Activated B cell treated with CpG ODN at 0.5 μM for 24 hours (primary cell): ENCODE measurements at places on chromosomes 13 and 19. TPM values are rescaled to one million over a fixed set of nuclear protein-coding genes. Genes with fewer than 3 reads are reported as not detected.

GRCh38 chr19:6223461-6224307, 56.1 kb downstream of the MLLT1 start:
- DNase-seq: no peak
- no peaks in the 10 kb centered on the region for H3K27me3 ChIP-seq
- no peaks in the 10 kb centered on the region for H3K4me1 ChIP-seq
- no peak overlapping the region for H3K27ac ChIP-seq
- H3K4me3 ChIP-seq: no peak overlapping the region

DNA sequence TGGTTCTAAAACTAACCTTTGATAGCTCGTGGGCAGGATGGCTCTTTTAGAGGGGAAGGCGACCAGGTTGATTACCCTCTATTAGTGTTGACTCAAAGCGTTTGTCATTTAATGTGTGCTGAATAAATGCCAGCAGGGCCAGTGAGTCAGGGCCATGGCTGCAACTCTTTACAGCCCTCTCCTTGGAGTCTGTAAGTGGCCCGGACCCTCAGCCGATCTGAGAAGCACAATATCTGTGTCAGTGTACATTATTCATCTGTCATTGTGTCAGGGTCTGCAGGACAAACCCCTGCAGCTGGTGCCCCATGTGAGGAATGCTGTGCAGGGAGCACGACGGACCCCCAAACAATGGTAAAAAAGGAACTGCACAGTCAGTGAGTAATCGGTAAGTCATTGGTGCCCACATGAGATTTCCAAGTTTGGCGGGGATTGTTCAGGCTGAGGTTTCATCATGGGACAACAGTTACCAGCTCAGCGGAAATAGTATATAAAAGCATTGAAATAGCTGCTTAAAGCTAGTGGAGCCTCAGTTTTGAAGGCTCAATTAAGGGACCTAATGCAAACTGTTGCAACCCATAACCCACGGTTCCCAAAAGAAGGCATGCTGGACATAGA, 139.1 kb downstream of the ZNF675 start:
- no peak for DNase-seq
- H3K4me1 ChIP-seq: no peaks in the 10 kb centered on the region
- H3K4me3 ChIP-seq: no peak overlapping the region

DNA sequence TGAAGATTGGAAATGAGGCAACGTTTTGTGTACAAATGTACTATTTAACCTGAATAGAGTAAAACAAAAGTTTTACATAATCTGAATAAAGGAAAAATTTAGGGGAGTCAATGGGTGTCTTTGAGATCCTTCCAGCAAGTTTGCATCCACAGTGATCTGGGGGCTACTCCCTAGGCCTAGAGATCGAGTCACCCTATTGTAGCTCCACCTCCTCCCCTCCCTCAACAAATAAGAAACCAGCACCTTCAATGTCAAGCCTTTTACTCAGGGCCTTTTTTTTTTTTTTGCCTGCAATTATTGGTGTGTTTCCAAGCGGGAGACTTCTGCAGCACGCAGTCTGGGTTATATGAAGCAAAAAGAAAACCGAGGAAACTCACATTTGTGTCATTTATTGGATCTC, 16.3 kb upstream of the RAP2A start:
- H3K4me3 ChIP-seq: no peak overlapping the region
- H3K4me1 ChIP-seq: peaks cover 2% of the 10 kb centered on the region
- H3K27me3 ChIP-seq: peaks cover 7% of the 10 kb centered on the region
- DNase-seq: no peak
- H3K27ac ChIP-seq: no peak overlapping the region

DNA sequence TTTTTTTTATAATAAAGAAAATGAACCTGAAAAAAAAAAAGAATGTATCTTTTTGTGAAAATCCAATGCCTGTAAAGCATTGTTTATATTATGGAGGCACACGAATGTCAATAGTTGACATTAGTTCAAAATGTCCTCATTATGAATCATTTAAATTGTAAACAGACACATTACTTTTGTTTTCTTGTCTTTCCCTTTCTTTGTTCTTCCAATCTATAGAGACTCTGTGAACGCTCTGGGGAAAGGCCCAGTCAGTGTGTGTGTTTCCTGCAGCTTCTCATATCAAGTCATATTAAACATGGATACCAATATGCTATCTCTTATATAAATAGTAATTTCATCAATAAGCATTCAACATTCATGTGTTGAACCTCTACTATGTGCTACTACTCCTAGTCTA, 193.1 kb downstream of the KCTD12 start:
- no peak overlapping the region for H3K27ac ChIP-seq
- no peak overlapping the region for H3K4me3 ChIP-seq
- no peaks in the 10 kb centered on the region for H3K4me1 ChIP-seq

DNA sequence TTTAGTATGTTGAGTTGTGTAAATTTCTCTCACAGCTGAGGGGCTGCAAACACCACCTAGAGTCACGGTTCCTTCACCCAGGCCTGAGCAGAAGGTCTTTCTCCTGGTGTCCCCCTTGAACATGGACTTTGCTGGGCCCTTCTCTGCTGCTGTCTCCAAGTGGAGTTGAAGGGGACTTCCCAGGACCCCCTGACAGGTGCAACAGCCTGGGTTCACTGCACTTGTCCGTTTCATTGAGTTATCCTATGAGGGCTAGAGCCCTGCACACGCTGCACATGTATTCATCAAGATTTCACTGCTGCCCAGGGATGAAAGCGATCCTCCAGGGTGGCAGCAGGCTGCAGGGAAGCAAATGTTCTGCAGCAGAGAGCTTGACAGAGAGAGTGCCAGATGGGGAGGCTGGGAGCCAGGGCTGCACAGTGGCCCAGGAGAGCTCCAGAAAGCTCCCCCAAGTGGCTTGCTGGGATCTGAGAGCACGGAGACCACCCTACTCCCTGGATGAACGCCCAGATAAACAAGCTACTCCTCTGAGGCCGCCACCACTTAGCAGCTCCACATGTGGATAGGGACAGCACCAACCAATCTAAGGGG, 10.3 kb downstream of the TMEM272 start:
- no peak overlapping the region for H3K4me3 ChIP-seq
- H3K4me1 ChIP-seq: peaks cover 17% of the 10 kb centered on the region
- H3K36me3 ChIP-seq: no peaks in the 10 kb centered on the region

- H3K36me3 ChIP-seq: no peaks in the 10 kb centered on the region
- no peaks in the 10 kb centered on the region for H3K4me1 ChIP-seq
- no peak overlapping the region for H3K27ac ChIP-seq
Observed at GRCh38 chr13:90950160-90950559, 397.3 kb upstream of the MIR17HG start.

GRCh38 chr19:44142059-44142433, 692 bp downstream of the ZNF234 start:
- peak overlapping the region; percentile 85 for H3K27ac ChIP-seq
- H3K27me3 ChIP-seq: no peaks in the 10 kb centered on the region
- DNase-seq: no peak
- peaks cover 23% of the 10 kb centered on the region for H3K4me1 ChIP-seq
- peak overlapping the region; percentile 98 for H3K4me3 ChIP-seq

Gene CRB3
- 8.4 and 8.6 TPM in 2 replicates for total RNA-seq

Gene UPK1A
- total RNA-seq: not detected in 2 replicates

Gene ZNF556
- not detected in 2 replicates for total RNA-seq

Gene VSTM2B
- total RNA-seq: not detected in 2 replicates

Gene ADAMTSL5
- total RNA-seq: not detected in 2 replicates
